ENCODE measurements at places on chromosomes 16 and 17.

DNA sequence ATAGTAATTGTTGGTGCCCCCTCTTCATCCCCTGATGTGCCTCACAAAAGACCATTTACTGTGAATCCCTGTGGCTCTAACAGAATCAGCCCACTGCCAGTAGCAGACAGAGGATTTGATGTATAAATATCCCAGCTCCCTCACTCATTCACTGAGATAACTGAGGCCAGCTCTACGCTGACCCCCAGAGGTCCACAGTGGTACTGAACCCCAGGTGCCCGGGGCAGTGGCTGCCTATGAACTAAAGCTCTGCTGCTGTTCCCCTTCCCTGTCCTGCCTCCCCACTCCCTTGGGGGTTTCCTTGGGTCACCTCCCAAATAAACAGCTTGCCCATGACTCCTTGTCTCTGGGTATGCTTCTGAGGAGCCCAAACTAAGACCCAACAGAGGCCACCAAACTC lies 295.8 kb downstream of the FOXL1 start:
- DNase-seq, result peak; percentile 9

DNA sequence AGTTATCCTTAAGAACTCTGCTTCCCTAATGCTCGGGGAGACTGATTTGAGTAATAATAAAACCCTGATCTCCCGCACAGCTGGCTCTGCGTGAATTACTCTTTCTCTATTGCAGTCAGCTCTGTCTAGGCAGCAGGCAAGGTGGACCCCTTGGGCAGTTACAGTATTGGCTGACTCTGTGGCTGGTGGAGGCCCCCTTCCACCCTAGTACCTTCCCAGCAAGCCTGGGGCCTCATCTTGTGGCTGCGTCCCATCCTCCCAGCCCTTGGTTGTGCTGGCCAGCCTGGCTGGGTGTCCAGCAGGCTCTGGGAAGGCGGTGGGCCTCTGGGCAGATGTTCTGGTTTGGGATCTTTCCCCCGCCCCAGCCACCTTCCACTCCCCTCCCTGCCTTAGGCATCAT lies 44.5 kb downstream of the CFAP20 start:
- DNase-seq, result no peak

DNA sequence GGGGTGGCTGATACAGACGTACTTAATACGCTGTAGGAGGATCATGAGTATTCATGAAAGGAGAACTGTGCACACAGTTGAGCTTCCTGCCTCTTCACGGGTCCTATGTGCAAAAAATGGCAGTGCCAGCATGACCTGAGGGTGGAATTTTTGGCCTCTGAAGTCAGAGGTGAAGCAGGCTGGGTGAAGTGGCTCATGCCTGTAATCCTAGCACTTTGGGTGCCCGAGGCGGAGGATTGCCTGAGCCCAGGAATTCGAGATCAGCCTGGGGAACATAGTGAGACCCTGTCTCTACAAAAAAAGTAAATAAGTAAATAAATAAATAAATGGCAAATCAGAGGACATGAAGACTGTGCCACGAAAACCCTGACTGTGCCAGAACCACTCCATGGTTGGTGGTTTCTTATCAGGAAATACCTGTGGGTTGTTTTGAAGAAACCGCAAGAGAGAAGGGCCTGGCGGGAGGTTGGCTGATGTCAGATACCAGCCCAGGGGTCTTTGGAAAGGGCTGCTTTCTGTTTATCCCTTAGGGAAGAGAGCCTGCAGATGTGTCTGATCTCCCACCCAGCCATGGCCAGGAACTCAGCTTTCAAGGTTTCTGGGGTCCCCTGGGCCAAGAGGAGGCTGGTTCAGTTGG lies 3.4 kb downstream of the ASPSCR1 start:
- peak; percentile 66 for DNase-seq

- no peak for DNase-seq
Measured at GRCh38 chr16:68111379-68111778, 26.2 kb downstream of the NFATC3 start.

- no peak for DNase-seq
Measured at GRCh38 chr16:66741950-66742808, 9.2 kb downstream of the DYNC1LI2 start.

- no peak for DNase-seq
Measured at GRCh38 chr16:90053902-90054500, 23.1 kb downstream of the PRDM7 start.

GRCh38 chr17:50331085-50331791 lies 14.7 kb upstream of the XYLT2 start:
- no peak for DNase-seq

GRCh38 chr16:23826528-23827045 lies 9.2 kb upstream of the PRKCB start:
- DNase-seq, result peak; percentile 57

DNA sequence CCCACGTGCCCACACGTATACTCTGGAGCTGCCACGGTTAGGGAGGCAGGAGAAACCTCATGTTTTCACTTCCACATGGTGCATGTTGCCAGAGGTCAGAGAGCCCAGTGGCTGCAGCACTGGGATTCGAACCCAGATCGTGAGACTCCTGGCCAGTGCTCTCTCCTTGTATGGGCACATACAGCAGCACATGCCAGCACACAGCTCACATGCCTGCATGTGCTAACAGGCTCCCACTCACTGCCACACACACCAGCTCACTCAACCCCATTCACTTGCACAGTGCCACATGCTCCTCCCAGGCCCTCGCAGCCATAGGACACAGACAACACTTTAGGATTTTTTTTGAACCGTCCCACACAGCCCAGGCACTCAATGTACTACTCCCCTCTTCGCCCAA lies 49.5 kb upstream of the MRPS23 start:
- DNase-seq, result no peak

Data from Jurkat, Clone E6-1 (cell line).